HuH-7.5 (cell line): ENCODE measurements at places on chromosomes 16 and 17.

DNA sequence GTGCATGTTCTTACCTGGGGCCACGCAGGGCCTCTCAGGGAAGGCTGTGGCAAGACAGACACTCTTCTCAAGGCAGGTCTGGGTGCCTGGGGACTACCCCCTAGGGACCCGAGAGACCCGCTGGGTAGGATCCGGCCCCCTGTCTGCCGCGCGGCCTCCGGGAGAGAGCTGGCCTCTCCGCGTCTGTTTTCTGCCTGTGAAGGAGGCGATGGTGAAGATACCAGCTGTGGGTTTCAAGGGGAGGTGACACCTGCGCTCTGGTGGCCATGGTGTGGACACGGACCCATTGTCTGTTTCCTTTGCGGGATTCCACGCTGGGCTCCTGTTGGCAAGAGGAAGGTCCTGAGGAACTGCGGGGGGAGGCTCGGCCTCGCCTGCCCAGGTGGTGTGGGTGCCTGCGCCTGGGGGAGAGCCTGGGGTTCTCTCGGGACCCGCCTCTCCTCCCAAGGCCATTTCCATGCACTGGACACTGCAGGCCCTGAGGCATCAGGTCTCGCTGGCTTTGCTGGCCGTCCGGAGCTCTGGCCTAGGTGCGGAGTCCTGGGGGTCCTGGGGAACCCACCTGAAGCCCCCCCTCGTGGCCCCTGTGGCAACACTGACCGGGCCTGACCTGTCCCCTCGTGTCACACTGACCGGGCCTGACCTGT, 12.2 kb upstream of the METRNL start:
- no peak for DNase-seq

- no peak for DNase-seq
Observed at GRCh38 chr17:49755663-49756283, 8.2 kb downstream of the FAM117A start.

DNA sequence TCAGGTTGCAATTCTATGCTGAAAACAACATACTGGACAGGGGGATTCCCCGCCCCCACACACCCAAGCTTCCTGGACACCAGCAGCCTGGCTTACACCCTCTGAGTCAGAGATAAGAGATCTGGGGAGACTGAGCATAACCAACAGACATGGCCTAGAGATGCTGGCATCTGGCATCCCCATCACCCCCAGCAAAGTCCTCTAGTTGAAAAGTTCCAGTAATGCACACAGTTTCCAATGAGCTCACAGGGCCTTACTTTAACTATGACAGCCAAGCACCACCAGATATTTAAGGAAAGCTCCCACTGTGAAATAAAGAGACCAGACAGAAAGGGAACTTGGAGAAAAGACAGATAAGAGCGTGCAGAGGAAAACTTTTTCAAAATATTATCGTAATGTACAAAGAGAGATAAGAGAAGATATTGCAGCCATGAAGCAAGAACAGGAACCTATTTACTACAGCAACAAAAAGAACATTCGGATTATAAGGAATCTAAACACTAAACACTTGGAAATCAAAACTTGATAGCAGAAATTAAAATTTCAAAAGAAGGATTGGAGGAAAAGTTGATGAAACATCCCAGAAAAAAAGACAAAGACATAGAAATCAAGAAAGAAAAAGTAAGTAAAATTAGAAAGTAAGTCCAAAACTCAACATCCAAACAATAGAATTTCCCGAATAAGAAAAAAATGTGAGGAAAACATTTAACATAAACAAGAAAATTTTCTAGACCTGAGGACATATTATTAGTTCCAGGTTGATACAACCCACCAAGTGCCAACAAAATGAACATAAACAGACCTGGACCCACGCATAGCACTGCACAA, 17.2 kb upstream of the ALOX15 start:
- DNase-seq, result no peak

- no peak for DNase-seq
Observed at GRCh38 chr16:23512168-23512695, 1.9 kb upstream of the GGA2 start.

- DNase-seq, result no peak
Observed at GRCh38 chr16:60686824-60687223, 1349.4 kb downstream of the CDH8 start.

GRCh38 chr17:43399839-43400328, 1.1 kb downstream of the ARL4D start:
- no peak for DNase-seq

- no peak for DNase-seq
Observed at GRCh38 chr17:67390646-67391361, 13.7 kb downstream of the PITPNC1 start.

DNA sequence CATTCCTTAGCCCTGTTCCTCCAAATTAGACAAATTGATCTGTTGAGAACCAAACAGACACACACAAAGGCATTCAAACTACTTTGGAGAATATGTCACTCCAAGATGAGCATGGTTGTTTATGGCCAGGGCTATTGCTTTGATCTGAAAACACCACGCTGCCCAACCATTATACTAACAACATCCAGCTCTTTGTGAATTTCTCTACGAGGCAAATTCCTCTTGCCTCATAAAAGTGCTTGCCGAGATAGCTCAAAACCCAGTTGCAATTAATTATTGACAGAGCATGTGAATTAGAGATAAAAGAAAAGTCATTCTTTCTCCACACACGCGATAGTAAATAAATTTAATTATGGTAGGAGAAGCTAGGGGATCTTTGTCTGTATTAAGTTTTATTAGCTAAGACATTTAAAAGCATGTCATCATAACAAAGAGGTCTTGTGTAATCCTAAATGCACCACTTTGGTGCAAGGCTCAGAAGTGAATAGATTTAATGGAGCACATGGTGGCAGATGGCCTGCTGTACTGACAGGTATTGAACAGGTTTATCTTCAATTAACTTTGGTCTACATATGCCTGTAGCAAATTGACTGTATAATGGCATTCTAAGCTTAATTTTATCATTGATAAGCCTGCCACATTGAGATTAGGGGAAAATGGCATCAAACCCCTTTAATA, 441.8 kb downstream of the HS3ST4 start:
- no peak for DNase-seq

- no peak for DNase-seq
Observed at GRCh38 chr17:53253956-53254597, 568.6 kb upstream of the KIF2B start.

DNA sequence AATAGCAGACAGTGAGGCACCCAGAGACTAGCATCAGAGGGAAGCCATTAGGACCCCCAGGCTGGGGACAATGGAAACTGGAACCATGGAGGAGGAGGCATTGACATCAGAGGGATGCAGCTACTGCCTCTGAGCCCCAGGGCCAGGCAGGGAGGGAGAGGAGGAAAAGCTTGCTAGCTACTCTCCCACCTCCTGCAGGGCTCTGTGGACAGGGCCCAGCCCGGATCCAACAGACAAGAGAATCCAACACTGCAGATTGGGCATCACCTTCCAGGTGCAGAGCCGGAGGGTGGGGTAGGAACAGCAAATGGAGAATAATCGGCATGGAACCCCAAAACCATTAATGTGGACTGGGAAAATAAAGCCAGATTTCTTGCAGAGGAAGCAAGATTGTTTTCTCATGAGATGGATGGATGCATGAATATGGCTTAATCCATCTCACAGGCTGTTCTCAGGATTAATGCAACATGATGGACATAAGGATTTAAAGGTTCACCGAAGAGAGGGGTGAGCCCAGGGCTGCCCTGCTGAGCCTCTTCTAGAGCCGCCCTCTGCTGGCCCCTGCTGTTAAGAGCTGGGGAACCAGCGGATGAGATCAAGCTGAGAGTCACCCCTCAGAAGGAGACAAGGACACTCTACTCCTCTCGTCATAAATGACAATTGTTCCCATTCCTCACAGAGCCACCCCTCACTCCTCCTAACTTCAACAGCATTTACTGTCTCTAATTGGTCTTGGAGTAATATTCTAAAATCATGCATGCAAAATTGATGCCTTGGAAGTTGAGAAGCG, 48.8 kb downstream of the DNAH3 start:
- no peak for DNase-seq

DNA sequence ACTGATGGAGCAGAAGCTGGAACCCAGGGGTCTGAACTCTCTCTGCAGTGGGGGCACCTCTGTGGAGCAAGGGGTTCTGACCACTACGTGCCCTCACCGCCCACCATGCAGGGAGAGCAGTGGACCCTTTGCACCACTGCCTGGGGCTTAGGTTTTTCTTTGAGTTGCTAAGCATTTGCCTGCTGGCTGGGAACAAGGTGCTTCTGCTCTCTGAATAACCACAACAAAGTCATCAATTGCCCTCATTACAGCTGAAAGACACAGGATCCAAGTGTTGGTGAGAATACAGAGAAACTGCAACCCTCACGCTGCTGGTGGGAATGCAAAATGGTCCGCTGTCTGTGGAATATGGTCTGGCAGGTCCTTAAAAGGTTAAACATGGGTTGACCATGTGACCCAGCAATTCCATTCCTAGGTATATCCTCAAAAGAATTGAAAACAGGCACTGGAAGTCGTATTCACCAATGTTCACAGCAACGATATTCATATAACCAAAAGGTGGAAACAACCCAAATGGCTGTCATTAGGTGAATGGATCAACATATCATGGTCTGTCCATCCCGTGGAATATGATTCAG, 22.8 kb downstream of the NLRC3 start:
- no peak for DNase-seq

GRCh38 chr17:55304171-55304859, 39.6 kb downstream of the HLF start:
- DNase-seq, result no peak

DNA sequence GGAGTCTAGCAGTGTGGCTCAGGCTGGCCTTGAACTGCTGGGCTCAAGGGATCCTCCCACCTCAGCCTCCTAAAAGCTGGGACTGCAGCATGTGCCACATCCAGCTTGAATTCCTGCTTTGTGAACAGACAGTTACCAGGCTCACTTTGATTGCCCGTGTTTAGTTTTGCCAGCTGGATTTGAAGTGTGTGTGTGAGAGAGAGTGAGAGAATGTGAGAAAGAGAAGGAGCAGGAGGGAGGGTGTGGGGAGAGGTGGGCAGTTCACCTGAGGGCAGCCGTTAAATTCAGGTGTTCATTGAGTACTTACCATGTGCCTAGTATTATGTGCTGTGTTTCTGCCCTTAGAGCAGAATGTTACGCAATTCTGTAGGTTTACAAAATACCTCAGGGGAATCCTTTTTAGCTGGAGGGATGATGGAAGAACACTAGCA, 4.7 kb downstream of the DUSP14 start:
- DNase-seq, result no peak

DNA sequence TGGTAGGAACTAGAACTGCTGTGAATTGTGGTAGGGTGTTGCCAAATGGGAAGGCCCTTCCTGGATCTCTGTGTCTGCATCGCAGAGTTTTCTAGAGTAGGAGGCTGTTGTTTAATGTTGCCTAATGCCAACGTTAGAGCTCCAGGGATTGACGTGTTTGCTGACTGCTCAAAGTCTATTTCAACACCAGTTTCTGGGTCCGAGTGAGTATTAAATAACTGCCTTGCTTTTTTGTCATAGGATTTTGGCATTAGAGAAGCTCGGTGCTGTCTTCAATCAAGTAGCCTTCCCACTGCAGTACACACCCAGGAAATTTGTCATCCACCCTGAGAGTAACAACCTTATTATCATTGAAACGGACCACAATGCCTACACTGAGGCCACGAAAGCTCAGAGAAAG, 40.0 kb downstream of the SF3B3 start:
- DNase-seq, result no peak

DNA sequence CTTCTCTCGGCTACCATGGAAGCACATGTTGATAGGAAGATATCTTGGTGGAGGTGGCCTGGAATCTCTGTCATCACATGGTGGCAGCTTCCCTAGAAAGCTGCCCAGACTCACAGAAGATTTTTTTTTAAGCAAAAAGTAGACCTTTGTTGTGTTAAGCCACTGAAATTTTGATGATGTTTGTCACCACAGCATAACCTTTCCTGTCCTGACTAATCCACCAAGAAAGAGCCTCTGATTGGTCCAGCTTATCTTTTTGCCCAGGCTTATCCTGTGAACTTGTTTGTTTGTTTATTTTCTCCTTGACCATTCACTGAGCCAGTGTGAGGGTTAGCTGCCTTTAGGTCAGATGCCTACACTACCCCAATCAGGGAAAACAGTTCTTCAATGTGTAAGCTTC, 96.5 kb upstream of the LHX1 start:
- DNase-seq, result no peak

GRCh38 chr17:5619088-5619740, 34.9 kb upstream of the NLRP1 start:
- no peak for DNase-seq

DNA sequence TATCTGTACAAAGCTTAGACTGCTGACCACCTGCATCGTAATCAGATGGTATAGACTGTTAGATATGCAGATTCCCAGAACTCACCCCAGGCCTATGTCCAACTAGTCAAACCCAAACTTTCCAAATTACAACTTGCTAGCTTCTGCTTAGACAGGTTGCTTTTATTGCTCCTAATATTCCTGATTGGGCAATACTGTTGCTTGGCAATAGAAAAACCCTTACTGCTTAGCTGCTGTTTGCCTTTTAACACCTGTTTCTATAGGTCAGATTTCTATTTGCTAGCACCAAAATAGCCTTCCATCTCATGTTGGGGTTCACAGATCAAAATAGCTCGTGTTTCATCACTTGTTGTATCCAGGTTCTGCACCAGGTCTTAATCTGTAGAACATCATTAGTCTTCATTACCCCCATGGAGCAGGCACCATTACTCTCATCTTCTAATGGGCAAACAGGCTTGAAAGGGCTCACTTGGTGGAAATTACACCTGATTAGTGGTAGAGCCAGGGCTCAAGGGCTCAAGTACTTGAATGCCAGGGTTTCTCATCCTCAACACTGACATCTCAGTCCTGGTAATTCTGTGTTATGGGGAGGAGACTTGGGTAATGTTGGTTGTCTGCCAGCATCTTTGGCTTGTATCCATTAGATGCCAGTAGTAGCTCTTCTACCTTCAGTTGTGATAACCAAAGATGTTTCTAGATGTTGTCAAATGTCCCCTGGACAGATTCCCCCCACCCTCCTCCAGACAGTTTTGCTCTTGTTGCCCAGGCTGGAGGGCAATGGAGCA, 2.7 kb downstream of the ZP2 start:
- no peak for DNase-seq

DNA sequence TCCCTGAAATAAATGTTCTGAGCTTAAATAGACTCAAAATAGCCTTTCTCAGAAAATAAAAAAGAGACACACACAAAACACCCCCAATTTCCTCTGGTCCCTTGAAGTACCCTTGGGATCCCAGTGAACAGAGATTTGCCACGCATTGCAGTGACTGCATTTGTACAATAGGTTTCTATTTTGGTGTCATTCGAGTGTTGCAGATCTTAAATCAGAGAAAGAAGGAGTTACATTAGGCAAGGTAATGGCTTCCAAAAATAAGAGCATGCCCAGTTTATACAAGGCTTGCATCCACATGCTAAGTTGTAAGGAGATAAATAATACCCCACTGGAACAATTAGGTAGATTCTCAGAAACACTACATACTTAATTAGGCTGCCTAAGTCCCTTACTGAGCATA, 2.2 kb downstream of the TOX3 start:
- no peak for DNase-seq

DNA sequence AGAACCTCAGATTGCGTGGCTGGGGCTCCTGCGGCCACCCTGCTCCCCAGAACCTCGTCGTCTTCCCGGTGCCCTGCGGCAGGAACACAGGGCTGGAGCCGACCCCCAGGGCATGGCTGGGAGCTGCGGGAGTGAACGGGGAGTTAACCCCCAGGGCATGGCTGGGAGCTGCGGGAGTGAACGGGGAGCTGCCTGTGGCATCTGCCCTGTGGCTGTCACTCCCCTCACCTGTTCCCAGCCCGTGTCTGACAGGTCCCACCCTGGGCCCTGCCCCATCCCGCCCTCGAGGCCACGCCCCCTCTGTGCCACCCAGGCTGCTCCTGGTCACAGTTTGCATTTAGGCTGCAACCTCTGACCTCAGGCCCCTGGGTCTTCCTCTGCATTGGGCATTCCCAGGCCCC, 39.4 kb upstream of the ACSF3 start:
- DNase-seq, result no peak

GRCh38 chr16:66901626-66902025, 17.1 kb downstream of the CDH16 start:
- no peak for DNase-seq
